ENCODE measurements at places on chromosomes 2 and 18. TPM values are rescaled to one million over a fixed set of nuclear protein-coding genes. Genes with fewer than 3 reads are reported as not detected.

Gene SERPINB10
- total RNA-seq = not detected

DNA sequence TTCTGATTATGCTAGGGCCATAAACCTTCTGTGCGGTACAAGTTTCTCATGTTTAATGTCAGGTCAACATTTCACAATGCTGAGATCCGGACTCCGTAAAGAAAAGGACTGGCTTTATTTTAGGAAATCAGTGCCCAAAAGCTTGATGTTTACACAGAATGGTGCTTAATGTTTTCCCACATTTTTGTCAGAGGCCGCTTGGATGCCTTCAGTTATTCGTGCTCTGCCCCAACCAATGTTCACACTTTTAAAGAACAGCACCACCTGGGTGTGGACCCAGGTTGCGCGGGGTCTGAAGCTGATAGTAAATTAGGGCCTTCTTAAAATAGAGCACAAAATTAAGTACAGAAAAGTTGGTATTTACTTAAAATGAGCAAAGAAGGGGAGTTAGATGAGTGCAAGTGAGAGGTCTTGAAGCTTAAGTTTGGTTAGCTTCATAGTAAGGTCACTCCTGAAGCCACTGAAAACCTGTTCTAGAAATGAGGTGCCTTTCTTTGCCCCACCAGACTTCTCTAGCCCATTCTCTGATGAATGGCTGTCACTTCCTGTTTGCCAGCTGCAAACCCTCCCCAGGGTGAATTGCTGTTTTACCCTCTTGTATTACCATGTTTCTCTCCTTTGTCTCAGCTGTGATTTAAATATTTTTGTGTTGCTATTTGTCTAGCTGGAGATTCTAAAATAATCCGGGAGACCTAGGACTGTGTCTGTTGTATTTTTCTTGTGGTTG is 20.5 kb downstream of the SLC3A1 start:
- DNase-seq = no peak

Gene UGT1A4
- not detected for total RNA-seq

DNA sequence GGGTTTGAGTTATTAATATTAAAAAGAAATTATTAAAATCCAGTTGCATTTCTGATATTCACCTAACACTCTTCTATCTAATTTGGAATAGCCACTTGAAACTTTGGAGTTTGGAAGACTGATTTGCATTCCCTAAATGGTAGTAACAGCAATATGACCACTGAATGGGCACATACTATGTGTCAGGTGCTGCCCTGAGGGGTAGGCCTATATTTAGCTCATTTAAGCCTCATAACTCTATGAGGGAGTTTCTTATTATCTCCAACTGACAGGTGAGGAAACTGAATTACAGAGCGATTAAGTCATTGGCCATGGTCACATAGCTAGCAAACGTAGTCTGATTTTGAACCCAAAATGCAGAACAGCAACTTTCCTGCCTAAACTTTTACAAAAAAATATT is 77.3 kb downstream of the VWA3B start:
- DNase-seq = no peak

DNA sequence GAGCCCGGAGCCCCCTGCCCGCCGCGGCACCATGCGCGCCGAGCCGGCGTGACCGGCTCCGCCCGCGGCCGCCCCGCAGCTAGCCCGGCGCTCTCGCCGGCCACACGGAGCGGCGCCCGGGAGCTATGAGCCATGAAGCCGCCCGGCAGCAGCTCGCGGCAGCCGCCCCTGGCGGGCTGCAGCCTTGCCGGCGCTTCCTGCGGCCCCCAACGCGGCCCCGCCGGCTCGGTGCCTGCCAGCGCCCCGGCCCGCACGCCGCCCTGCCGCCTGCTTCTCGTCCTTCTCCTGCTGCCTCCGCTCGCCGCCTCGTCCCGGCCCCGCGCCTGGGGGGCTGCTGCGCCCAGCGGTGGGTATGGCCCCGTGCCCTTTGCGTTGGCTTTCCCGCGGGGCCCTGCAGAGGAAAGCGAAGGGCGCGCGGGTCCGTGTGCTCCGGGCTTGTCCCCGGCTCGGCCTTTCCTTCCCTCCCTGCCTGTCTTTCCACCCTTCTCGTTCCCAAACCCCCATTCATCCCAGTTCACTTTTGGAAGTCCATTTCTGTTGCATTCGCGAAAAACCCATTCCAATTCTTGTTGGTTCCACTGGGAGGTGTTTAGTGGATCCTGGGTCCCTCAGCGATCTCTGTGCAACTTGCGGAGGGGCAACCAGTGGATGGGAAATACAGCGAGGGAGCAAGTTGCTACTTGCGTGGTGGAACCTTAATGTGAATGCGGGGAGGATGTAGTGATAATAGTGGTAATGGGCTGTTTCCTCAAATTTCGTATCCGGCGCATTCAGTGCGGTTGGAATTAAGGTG is 599 bp downstream of the ADAM23 start:
- no peak for DNase-seq

Gene COLEC12
- 9.9 TPM for total RNA-seq

DNA sequence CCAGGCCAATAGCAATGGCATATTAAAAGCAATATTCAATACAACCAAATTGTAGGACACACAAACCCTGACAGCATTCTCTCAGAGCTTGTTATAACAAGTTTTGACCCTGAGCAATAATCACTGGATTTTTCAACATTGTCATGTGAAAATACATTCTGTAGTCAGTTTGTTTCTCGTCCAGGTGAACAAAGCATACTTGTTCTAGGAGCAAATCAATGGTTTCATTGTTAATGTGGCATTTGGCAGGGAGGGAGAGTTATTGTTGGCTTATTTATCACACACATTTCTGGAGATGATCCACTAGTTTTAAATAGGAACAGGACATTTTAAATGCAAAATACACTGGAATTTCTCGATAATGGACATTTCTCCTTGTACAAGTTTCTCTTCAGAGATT is 69.9 kb upstream of the L3MBTL4 start:
- no peak for DNase-seq

Gene SETBP1
- 7.1 TPM for total RNA-seq

DNA sequence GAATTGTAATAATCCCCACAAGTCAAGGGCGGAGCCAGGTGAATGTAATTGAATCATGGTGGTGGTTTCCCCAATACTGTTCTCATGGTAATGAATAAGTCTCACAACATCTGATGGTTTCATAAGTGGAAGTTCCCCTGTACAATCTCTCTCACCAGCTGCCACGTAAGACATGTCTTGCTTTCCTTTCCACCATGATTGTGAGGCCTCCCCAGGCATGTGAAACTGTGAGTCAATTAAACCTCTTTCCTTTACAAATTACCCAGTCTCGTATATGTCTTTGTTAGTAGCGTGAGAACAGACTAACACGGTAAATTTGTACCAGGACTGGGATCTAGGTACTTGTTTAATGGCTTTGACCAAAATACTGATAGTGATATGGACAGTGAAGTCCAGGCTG is 744.3 kb upstream of the REG3G start:
- DNase-seq = no peak

Gene PHLPP1
- total RNA-seq = 5.1 TPM

DNA sequence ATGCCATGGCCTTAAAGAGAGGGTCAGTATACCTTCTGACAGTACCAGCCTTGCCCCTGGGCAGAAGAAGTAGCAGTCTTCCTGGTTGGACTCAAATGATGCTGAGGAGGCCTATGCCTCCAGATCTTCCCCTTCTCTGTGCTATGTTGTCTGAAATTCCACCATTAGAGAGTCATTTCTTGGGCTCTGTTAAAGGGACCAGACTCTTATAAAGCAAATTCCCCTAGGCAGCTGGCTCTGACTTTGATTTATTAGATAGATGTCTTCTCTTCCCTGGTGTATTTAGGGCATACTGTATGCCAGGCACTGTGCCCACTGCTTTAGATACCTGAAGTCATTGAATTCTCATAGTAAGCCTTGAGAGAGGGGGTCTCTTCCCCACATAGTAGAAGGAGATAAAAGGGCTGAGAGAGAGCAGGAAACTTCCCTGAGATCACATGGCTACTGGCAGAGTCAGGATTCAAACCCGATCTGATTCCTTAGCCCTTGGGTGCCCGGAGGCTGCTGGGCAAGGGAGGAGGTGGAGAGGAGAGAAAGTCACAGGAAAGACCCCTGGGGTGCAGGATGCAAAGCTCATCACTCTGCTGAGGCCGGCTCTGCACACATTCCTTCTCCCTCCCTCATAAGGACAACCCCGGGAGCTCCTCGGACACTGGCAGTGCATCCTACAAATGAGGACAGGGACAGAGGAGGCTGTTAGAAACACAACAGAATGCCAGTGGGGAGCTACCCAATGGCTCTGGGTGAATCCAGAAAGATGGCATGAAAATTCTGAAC is 23.0 kb downstream of the COPS9 start:
- no peak for DNase-seq

DNA sequence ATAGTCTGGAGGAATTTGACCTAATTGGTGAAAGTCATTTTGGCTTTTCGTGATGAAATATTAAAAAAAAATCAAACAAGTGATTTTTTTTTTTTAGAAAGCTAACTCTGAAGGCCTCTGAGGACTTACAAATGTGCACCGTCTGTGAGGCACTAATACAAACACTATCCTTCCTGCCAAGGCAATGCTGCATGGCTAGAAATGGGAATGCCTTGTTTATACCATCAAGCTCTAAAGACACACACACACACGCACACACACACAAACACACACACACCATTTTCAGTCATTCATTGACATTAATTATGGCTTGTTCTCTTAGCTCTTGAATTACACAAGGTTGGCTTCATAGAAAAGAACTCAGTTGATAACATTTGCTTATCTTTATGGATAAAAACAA is 1242.0 kb upstream of the ACVR2A start:
- no peak for DNase-seq

Gene IL36B
- not detected for total RNA-seq

GRCh38 chr2:151918308-151918707 is 90.1 kb upstream of the ARL5A start:
- DNase-seq = no peak

Gene FHOD3
- total RNA-seq = 350 TPM

DNA sequence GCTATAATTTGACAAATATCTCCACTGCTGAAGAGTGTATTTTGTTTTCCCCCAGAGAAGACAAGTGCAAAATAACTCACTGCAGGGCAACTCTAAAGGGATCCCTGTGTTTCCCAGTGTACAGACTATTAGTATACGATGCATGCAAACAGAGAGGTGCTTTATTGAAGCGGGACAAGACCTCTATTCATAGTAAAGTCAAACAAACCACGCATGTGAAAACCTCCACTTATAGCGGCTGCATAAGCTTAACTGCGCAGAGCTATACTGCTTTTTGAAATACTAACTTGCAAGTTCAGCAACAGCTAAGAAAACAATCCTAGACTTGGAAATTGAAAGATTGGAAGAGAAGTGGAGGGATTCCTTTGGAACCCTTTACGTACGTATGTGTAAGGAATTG is 15.6 kb downstream of the RNF144A start:
- no peak for DNase-seq

DNA sequence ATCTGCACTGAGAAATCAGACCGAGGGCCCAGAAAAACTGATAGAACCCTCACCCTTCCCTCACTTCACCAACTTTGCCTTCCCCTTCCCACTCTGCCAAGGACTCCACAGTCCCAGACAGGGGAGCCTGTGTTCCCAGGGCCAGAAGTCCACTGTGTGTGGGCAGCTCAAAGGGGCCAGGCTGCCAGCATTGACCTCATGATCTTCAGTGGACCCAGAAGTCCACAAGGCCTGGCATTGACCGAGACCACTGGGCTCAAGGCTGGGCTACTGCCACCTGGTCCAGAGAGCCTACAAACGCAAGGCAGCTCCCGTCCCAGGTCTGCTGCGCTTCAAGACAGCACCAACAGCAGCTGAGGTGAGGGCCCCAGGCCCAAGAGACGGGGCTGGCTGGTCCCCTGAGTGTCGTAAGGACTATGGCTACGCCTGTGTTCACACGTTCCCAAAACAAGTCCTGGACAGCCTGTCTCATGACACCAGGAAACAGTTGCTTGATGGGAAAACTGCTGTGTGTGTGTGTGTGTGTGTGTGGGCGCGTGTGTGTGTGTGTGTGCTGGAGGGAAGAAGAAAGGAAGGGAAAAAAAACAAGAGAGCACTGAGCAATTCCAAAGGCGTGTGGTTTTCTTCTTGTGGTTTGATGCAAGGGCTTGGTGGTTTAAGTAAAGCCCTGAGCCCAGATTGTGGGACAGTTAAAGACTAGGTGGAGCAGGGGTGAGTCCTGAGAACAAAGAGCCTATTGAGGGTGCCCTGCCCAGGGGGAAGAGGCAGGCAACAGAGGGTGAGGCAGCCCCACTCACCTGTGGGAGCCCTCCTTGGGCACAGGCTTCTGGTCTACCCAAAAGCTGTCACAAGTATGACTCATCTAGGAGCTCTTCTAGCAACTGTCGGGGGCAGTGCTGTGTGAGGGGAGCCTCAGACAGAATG is 46.6 kb upstream of the ZBTB7C start:
- DNase-seq = no peak

Gene CAPN13
- not detected for total RNA-seq

Gene CPO
- total RNA-seq = 0.73 TPM

- DNase-seq = no peak
Observed at GRCh38 chr2:216925636-216926366, 65.9 kb upstream of the TNP1 start.

GRCh38 chr2:16216558-16216945 is 276.2 kb downstream of the MYCN start:
- no peak for DNase-seq

DNA sequence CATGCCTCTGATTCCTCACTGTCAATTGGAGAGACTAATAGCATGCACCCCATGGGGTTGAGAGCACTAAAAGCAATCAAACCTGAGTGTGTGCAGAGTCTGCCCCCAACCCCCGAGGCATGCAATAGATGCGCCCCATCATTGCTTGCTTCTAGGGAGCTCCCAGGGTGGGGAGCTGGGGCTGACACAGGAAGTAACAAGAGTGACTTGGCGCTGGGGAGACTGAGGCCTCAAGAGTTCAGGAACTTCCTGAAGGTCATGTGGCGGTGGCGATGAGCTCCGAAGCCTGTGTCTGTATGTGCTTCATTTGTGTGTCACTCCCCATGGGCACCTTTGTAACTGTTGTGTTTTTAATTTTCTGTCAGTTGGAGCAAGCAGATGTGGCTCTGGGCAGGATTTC is 61.2 kb downstream of the CTIF start:
- DNase-seq = no peak

Gene DSG1
- 0.68 TPM for total RNA-seq

DNA sequence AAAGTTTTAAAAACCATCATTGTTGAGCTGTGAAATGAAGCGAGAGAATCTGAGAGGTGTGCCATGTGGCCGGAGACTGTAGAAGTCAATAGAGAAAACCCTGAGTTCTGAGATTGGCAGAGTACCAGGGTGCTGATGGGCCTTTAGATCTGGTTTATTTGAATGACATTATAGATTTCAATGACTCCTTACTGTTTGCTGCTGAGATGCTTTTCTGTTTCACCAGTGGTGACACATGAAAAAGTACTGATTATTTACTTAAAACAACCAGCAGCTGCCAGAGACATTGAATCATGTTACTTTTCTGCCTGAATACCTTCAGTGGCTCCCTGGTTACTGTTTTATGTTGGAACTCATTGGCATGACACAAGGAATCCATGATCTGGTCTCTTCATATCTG is 602.7 kb upstream of the ZNF804A start:
- no peak for DNase-seq

Gene SDC1
- 0.68 TPM for total RNA-seq

Gene LHCGR
- 0.11 TPM for total RNA-seq

Gene CFAP65
- total RNA-seq = not detected

Gene ID2
- 31.3 TPM for total RNA-seq

Measured in Right ventricle myocardium inferior (tissue), 1 donor.